ENCODE measurements at places on chromosomes 6 and 20.

DNA sequence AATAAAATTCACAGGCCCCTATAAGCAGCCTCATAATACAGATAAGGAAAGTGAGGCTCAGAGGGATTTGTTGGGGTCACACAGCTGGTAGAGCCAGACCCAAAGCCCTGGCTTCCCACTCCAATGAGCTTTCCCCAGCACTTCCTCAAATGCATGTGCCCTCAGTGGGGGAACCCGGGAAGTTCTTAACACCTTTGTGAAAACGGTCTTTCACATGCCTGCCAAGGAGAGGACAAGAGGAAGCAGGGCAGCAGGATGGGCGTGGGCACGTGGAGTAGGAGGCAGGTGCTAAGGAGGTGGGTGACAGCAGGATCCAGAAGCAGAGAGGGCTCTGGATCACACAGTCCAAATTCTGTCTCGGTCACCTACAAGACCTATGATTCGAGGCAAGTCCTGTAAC lies 598 bp downstream of the PI16 start:
- DNase-seq = no peak

DNA sequence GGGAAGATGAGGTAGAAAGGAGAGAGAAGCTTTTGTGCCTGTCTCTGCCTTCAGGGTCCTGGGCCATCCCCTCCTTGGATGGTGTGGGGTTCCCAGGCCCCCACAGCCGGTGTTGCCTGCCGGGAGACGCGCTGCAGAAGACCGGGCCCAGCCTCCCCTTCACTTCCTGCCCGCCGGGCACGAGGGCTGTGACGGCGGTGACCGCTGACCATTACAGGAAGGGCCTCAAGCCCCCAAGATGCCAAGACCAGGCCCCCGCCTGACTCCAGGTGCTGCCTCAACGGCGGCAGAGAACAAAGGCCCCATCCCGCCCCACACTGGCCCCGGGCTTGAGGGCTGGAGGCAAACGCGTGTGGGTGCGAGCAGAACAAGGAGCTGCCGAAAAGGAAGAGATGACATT lies 38.2 kb downstream of the ZBTB46 start:
- no peak for DNase-seq

GRCh38 chr6:45631396-45631795 lies 253.7 kb upstream of the SUPT3H start:
- DNase-seq = no peak

- no peak for DNase-seq
These were observed 147.2 kb downstream of the RPS12 start for GRCh38 chr6:132961610-132962009.

- DNase-seq = no peak
These were observed 35.9 kb upstream of the HDDC2 start for GRCh38 chr6:125337706-125338105.

DNA sequence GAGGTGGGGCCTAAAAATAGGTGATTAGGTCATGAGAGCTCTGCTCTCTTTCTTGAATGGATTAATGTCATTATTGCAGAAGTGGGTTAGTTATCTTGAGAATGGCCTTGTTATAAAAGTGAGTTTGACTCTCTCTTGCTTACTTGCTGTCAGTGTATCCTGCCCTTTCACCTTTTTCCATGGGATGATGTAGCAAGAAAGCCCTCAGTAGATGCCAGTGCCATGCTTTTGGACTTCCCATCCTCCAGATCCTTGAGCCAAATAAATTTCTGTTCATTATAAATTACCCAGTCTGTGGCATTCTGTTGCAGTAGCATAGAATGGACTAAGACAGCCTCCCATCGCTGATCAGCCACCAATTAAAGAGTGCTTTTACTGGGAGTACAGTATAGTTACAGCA lies 40.1 kb downstream of the UTRN start:
- DNase-seq = no peak

- no peak for DNase-seq
These were observed 29.0 kb downstream of the CDK19 start for GRCh38 chr6:110786271-110786670.

GRCh38 chr6:158020272-158020711 lies 38.6 kb downstream of the SYNJ2 start:
- no peak for DNase-seq

GRCh38 chr6:71707059-71707458 lies 179.3 kb upstream of the RIMS1 start:
- no peak for DNase-seq

Data from fibroblast of skin of left quadriceps (primary cell).